ENCODE measurements at places on chromosomes 4 and X. TPM values are rescaled to one million over a fixed set of nuclear protein-coding genes. Genes with fewer than 3 reads are reported as not detected.

The HSFX1 gene
- not detected for polyA plus RNA-seq

GRCh38 chr4:189656641-189657040, 284.0 kb upstream of the FRG1 start:
- no peaks in the 10 kb centered on the region for H3K36me3 ChIP-seq
- no peaks in the 10 kb centered on the region for H3K27me3 ChIP-seq
- DNase-seq: no peak
- no peak overlapping the region for H3K27ac ChIP-seq
- H3K4me1 ChIP-seq: no peaks in the 10 kb centered on the region

The SAGE1 gene
- polyA plus RNA-seq: not detected

The UGT2B17 gene
- not detected for polyA plus RNA-seq

DNA sequence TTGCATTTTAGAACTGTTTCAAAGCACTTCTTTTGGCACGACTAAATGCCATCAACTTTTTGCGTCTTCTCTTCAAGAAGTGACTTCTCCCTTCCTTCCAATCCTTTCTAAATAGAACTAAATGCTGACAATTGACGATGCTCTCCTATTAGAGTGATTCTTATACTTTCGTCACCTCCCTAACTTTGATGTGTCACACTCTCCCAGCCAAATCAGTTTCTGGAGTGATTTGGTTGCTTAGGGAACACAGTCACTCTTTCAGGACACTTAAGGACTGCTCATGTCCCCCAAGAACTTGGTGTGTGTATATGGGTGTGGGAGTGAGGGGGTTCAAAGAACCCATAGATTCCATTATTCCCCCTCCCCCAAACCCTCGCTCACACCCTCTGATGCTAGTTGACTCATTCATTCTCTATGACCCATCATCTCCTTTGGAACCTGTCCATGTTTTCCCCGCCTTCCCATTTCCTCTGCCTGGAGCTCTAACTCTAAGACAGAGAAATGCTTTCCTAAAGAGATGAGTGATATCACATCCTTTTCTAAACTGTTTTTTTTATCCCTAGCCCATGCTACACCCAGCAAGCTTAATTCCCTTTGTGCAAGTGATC, 26.8 kb upstream of the AREG start:
- no peak overlapping the region for H3K4me3 ChIP-seq
- no peaks in the 10 kb centered on the region for H3K4me1 ChIP-seq
- no peaks in the 10 kb centered on the region for H3K27me3 ChIP-seq
- no peak overlapping the region for H3K27ac ChIP-seq
- no peaks in the 10 kb centered on the region for H3K36me3 ChIP-seq

- no peak overlapping the region for H3K4me3 ChIP-seq
- no peaks in the 10 kb centered on the region for H3K36me3 ChIP-seq
- no peaks in the 10 kb centered on the region for H3K4me1 ChIP-seq
- H3K27ac ChIP-seq: no peak overlapping the region
- no peaks in the 10 kb centered on the region for H3K27me3 ChIP-seq
- DNase-seq: no peak
Observed at GRCh38 chr4:156594624-156595023, 377.0 kb downstream of the PDGFC start.

The AMOT gene
- 2.7 TPM for polyA plus RNA-seq

- H3K27ac ChIP-seq: no peak overlapping the region
- no peaks in the 10 kb centered on the region for H3K36me3 ChIP-seq
- DNase-seq: no peak
Observed at GRCh38 chrX:86141786-86142185, 6.5 kb upstream of the DACH2 start.

The SERPINA7 gene
- not detected for polyA plus RNA-seq

The OTUD5 gene
- polyA plus RNA-seq: 45.6 TPM

GRCh38 chrX:107293056-107293455, 86.6 kb downstream of the DNAAF6 start:
- no peaks in the 10 kb centered on the region for H3K27me3 ChIP-seq
- no peak overlapping the region for H3K27ac ChIP-seq
- H3K36me3 ChIP-seq: no peaks in the 10 kb centered on the region

GRCh38 chrX:109782994-109783700, 50.1 kb upstream of the ACSL4 start:
- no peaks in the 10 kb centered on the region for H3K36me3 ChIP-seq
- H3K27me3 ChIP-seq: no peaks in the 10 kb centered on the region
- no peaks in the 10 kb centered on the region for H3K4me1 ChIP-seq
- DNase-seq: no peak

DNA sequence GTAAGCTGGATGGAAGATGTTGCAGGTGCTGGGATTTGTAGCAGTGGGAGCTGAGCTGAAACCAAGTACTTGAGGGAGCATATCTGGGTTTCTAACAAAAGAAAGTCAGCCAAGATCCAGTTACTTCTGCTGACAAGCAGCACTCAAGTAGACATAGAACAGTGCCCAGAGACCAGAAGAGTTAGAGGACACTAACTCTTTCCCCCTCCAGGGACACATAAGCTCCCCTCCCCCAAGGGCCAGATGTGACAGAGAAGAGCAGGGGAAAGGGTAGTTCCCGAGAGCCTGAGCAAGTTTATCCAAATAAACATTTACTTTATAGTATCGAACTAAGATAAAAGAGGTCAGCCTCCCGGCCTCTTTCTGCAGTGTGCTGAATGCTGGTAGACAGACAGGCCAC, 12.2 kb downstream of the TRPC3 start:
- DNase-seq: no peak
- H3K36me3 ChIP-seq: no peaks in the 10 kb centered on the region
- no peak overlapping the region for H3K27ac ChIP-seq
- no peaks in the 10 kb centered on the region for H3K27me3 ChIP-seq
- H3K4me1 ChIP-seq: peaks cover 12% of the 10 kb centered on the region
- no peak overlapping the region for H3K4me3 ChIP-seq

The NAA11 gene
- not detected for polyA plus RNA-seq

The CXCL1 gene
- not detected for polyA plus RNA-seq

GRCh38 chr4:119266153-119266552, 53.6 kb downstream of the USP53 start:
- no peaks in the 10 kb centered on the region for H3K4me1 ChIP-seq
- no peak overlapping the region for H3K27ac ChIP-seq
- H3K36me3 ChIP-seq: peaks cover 8% of the 10 kb centered on the region
- DNase-seq: no peak
- no peak overlapping the region for H3K4me3 ChIP-seq
- no peaks in the 10 kb centered on the region for H3K27me3 ChIP-seq

Measured in CD4-positive, alpha-beta memory T cell (primary cell).